ENCODE measurements at places on chromosomes 16 and 17.

GRCh38 chr17:50346313-50347116, 589 bp downstream of the XYLT2 start:
- DNase-seq: peak; percentile 27

- DNase-seq: no peak
These were observed 17.1 kb upstream of the HNF1B start for GRCh38 chr17:37761961-37762360.

- no peak for DNase-seq
These were observed 40.7 kb downstream of the PRAC1 start for GRCh38 chr17:48681609-48682008.

GRCh38 chr16:66103211-66103610, 263.3 kb upstream of the CDH5 start:
- no peak for DNase-seq

GRCh38 chr16:56921571-56921970, 10.4 kb upstream of the HERPUD1 start:
- DNase-seq: no peak

DNA sequence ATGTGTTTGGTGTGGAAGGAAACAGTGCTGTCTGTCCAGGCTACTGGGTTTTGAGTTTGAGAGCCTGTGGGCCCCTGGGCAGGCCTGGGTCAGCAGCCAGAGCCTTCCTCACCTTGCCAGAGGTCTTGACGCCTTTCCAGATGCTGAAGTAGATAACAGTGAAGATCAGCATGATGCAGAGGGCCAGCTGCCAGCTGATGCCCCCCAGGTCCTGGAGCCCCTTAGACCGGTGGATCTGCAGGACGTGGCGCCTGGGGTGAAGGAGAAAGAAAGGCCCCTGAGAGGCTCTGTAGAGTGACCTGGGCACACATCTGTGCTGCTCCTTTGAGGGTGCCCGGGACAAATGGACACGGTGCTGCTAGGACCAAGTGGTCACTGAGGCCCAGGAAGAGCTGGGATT, 18.4 kb downstream of the SLC6A4 start:
- no peak for DNase-seq

GRCh38 chr16:28496844-28497243, 2.4 kb downstream of the APOBR start:
- no peak for DNase-seq

- peak; percentile 33 for DNase-seq
These were observed 2.6 kb downstream of the ABR start for GRCh38 chr17:1177016-1177700.

DNA sequence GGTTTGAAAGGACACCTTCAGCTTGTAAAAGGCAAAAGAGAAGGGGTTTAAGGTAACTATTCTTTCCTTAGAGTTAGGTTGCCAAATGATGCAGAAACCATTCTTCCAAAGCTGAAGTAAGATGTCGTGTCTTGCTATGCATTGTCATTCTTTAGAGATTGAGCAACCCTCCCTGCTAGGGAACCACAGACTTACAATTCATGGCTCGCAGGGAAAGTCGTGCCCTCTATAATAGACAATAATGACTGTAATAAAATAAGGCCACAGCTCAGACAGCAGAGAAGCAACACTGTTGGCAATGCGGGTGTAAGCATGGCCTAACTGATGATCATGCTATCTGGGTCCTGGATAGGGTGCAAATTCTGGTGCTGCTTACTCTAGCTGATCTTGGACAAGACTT, 129.6 kb upstream of the CDH13 start:
- no peak for DNase-seq

DNA sequence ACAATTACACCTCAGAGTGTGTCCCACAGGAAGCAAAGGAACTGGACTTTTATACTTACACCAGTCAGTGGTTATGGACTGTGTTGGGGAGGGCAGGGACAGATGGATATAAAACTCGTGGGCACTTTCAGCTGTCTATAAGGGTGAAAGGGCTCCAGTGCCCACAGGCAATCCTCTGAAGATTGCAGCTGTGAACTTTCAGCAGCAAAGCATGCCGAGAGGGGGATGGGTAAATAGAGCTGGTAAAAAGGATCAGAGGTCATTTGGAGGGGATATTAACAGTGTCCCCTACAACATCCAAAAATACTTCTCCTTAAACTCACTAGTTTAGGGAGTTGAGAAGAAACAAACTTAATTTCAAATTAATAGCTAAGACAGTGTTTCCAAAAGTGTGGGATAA, 13.3 kb upstream of the RFWD3 start:
- DNase-seq: no peak

- DNase-seq: no peak
These were observed 166.8 kb downstream of the SOX9 start for GRCh38 chr17:72287586-72287985.

- no peak for DNase-seq
These were observed 4.5 kb upstream of the GALK1 start for GRCh38 chr17:75769536-75769935.

- no peak for DNase-seq
These were observed 28.9 kb downstream of the KSR1 start for GRCh38 chr17:27485125-27485524.

DNA sequence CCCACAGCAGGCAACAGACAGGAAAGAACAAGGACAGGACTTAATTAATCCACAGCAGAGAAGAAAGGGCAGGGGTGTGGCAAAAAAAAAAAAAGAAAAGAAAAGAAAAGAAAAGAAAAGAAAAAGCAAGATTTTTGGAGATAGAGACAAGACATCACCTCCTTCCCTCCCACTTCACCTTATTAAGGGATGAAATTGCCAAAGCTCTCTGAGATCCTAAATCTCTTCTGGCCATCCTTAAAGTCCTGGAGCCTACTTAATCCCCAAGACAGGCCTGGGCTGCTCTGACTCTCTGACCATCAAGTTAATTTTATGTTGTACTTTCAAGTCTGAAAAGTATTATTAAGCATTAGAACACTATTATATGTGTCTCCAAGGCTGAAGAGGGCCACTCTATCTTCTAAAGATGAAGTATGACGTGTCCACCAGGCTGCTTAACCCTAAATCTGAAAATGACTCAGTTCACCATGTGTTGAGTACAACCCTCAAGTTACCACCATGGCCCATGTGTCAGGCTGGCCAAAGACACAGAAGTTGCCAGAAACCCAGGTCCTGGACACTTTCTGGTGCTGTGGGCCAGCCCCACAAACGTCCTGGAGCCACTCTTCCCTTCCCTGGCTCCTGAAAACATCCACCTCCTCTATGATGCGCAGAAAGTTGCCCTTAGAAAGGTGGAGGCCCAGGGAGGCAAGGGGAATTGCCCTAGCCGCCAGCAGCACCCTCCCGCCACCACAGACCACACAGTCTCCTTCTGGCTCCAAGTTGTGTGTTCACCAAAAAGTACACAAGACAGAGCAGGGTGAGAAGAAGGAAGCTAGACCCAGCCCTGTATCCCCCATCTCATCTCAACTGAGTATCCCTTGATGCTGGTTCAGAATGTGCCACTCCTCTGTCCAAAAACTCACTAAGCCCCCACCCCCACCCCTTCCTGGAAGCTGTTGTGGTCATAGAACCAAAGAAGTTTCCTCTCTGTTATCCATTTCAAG, 2.7 kb downstream of the SOCS1 start:
- DNase-seq: no peak

DNA sequence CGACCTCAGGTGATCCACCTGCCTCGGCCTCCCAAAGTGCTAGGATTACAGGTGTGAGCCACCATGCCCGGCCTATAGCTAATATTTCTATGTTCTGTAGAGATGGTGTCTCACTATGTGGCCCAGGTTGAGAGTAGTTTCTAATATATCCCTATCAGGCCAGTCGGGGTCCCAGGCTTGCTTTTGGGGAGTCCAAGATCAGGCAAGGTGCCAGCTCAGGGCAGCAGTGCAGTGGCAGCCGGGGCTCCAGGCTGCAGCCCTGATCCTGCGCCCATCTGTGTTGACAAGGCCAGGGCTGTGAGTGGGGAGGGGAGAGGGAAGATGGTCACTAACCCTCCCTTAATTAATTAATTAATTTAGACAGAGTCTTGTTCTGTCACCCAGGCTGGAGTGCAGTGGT, 77.6 kb upstream of the CDC42EP4 start:
- no peak for DNase-seq

GRCh38 chr16:50887500-50888298, 145.8 kb downstream of the CYLD start:
- DNase-seq: peak; percentile 60

DNA sequence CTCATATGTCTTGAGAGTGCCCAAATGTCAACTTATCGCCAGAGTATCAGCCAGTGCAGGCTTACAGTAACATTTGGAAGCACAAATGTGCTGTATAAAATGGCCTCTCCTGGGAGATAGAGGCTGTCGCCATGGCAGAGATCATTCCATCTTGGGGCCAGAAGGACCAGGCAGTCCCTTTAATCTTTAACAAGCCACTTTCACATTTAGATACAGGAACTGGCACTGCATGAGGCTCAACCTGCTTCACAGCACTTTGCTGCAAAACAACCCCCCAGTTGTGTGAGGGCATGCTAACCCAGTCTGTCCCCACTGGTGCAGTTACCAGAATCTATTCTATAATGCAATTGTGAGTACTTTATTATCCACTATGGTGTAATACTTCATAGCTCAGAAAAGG, 4.7 kb upstream of the RFFL start:
- no peak for DNase-seq

DNA sequence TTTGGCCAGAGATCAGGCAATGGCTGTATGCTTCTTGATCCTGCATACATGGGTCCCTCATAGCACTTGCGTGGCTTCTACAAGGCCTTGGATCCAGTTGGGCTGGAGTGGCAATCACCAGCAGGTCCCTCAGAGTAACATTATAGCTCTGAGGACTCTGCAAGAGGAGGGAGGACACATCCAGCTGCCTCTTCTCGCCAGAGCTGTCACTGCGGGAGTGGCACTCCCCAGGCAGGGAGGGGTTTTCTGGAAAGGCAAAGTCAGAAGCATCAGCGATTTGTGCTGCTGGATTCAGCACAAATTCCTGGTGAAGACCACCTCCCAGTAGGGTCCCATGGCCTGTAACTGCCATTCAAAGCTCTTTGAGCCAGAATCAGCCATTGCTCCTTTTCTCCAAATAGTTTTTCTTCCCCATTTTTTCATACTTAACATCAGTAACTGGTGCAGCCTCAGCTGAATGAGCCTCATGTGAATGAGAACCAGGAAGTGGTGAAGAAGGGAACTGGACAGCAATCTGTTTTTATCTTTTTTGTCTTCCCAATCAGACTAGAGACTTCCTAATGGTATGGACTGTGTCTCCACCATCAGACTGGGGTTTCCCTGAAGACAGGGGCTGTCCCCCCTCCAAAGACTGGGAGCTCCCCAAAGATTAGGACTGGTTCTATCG, 40.6 kb upstream of the HOXB13 start:
- peak; percentile 47 for DNase-seq

DNA sequence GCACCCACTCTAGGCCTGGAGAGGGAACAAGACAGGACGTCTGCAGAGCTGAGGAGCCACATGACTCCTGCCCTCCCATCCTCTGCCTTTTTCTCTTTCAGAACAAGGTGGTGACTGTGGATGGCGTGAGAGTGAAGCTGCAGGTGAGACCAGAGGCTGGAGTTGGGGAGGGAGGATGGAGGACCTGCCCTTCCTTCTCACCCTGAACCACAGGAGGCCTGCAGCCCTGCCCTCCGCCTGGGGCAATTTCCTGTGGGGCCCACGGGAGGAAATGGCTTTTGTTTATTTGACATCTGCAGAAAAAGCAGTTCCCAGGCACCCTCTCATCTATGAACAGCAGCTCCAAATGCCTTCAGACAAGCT, 5.1 kb downstream of the RAB37 start:
- DNase-seq: no peak

GRCh38 chr16:10660950-10661635, 33.6 kb downstream of the TEKT5 start:
- DNase-seq: no peak

- no peak for DNase-seq
These were observed 3.5 kb upstream of the EZH1 start for GRCh38 chr17:42748202-42748907.

DNA sequence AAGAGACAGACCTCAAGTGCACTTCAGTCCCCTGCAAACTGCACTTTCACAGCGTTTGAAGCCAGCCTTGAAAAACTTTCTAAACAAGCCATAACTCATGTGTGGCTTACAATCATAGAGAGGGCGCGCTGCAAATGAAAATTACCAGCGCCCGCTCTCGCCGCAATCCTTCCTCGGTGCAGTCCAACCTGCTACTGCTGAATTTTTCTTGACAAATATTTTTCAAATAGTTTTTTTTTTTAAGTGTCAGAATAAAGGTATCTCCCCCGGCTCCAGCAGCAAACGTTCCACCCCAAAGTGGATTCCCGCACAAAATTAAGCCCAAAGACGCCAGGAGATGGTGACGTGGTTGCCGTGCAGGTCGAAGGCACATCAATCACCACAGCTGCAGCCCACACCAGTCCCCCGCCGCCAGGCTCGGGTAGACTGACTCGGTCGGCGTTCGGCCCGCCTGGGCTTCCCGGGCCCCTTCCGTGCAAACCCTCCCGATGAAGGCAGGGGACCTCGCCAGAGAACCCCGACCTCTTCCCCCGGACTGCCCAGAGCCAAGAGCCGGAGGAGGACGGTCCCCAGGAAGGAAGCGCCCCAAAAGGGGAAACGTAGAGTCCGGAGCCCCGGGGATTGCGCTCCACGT, 630 bp downstream of the GRB2 start:
- DNase-seq: peak; percentile 51

GRCh38 chr17:74864866-74865395, 5.2 kb upstream of the GRIN2C start:
- DNase-seq: peak; percentile 85

DNA sequence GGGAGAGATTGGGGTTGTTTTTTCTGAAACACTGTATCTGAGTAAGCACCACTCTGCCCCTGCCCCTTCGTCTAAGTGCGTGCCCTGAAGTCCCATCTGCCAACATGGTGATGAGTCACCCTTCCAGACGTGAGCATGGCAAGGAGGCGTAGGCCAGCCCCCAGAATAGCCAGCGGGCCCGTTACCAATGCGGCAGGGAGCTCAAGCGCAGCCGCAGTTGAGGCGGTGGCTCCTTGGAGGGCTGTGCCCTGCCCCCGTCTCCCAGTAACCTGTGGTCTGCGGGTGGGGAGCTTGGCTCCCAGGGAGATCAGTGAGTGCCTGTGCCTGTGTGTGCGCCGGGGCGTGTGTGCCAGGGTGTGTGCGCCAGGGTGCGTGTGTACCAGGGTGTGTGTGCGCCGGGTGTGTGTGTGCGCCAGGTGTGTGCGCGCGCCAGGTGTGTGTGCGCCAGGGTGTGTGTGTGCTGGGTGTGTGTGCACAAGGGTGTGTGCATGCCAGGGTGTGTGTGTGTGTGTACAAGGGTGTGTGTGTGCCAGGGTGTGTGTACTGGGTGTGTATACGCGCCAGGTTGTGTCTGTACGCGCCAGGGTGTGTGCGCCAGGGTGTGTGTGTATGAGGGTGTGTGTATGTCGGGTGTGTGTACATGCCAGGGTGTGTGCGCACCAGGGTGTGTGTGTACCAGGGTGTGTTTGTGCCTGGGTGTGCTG, 98.6 kb upstream of the CHMP6 start:
- DNase-seq: peak; percentile 87

GRCh38 chr17:17119106-17119505, 76.8 kb downstream of the MPRIP start:
- no peak for DNase-seq

GRCh38 chr17:57601143-57601735, 143.9 kb downstream of the CCDC182 start:
- no peak for DNase-seq

GRCh38 chr16:88784856-88785105, 239 bp downstream of the PIEZO1 start:
- no peak for DNase-seq

All from suppressor macrophage treated with lipopolysaccharide for 4 hours (primary cell).